ENCODE measurements at places on chromosomes 7 and 10. TPM values are rescaled to one million over a fixed set of nuclear protein-coding genes. Genes with fewer than 3 reads are reported as not detected.

PIP gene
- total RNA-seq: not detected

ZCWPW1 gene
- 2.5 TPM for total RNA-seq

NPC1L1 gene
- total RNA-seq: not detected

PRSS37 gene
- not detected for total RNA-seq

COL13A1 gene
- not detected for total RNA-seq

GRCh38 chr7:122303531-122304318 lies 825 bp downstream of the FEZF1 start:
- no peak for DNase-seq

GRCh38 chr7:119984247-119984646 lies 288.7 kb upstream of the KCND2 start:
- DNase-seq: no peak

GRCh38 chr10:48502791-48503190 lies 102.1 kb downstream of the ARHGAP22 start:
- no peak for DNase-seq

GRCh38 chr7:141522657-141523342 lies 28.4 kb upstream of the AGK start:
- DNase-seq: no peak

GRCh38 chr10:97546456-97547270 lies 25.9 kb upstream of the ANKRD2 start:
- no peak for DNase-seq

- DNase-seq: no peak
Observed at GRCh38 chr10:32148864-32149251, 92.6 kb upstream of the KIF5B start.

GRCh38 chr10:81071087-81071796 lies 533.5 kb downstream of the SH2D4B start:
- DNase-seq: no peak

DNA sequence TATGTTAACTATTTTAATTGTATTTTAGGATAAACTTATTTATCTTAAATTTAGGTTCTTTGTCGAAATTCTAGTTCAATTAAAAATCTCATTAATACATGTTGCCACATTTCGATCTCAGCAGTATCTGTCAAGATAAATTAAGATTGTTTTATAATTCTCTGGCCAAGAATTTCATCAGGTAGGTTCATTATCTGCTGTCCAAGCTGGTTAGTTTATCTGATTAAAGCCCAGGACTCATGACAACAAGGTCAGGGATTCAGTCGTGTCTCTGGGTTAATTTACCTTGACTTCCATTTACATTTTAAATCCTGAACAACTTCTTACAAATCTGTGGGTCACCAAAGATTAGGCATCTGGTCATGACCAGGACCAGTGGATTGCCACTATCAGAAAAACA lies 7.6 kb downstream of the STEAP4 start:
- no peak for DNase-seq

DNA sequence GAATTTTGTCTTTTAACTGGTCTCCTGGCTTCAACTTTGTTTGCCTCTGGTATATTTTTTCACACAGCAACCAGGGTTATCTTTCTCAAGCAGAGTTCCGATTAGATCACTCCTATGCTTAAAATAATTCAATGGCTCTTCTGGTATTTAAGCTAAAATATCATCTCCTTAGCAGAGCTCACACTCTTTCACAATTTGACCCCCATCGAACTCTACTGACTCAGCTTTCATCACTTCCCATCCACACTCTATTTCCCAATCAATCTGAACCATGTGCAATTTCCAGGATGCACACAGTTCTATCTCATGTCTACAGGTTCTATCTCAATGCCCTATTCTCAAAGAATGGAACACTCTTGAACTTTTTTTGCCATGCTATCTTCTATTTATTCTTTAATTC lies 809.5 kb downstream of the GRID1 start:
- no peak for DNase-seq

GRCh38 chr10:62543571-62544355 lies 169.6 kb downstream of the ZNF365 start:
- DNase-seq: no peak

DNA sequence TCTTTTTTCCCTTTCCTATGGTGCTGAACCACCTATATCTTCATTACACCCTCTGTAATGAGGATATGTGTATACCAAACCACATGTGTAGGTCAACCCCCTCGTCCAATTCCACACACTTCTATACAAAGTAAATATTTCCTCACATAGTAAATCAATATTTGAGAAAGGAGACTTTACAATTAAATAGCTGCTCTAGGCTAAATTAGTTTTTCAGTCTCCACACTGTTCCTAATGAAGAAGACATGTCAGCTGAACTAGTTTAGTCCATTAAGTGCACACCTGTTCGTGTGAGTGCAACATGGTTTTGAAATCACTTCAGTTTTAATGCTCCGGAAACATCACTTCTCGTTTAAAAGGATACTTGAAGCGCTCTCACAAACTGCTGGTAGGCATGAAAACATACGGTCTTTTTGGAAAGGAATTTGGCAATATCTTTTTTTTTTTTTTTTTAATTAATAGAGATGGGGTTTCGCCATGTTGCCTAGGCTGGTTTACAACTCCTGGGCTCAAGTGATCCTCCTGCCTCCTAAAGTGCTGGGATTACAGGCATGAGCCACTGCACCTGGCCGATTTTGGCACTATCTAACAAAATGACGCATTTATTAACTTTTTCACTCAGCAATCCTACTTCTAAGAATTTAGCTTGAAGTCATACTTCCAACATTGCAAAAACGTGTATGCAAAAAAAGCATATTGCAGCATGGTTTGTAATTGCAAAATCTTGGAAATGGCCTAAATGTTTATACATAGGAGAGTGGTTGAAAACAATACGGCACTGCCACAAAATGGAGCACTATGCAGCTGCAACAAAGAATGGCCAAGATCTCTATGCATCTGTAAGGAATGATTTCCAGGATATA lies 2.1 kb upstream of the XRCC2 start:
- DNase-seq: no peak

DNA sequence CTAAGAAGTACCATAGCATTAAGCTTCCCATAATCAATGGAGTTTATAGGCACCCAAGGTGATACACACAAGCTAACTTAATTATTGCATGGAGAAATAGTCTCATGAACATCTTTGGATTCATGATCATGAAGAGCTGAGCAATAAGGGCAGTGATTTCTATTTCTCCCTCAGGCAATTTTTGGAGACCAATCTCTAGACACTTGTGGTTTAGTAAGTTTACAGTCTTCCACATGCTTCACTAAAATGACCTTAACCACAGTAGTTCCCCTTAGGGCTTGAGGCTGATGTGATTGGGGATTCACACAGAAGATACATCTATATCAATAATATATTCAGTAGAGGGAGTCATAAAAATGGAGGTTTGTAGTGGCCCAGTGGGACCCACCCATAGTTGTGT lies 241.2 kb downstream of the CCDC7 start:
- no peak for DNase-seq

Data from natural killer cell treated with Interleukin-12 subunit alpha and Interleukin-12 subunit beta and Interleukin-15 and Interleukin-18, amount 100 ng/mL, for 72 hours (primary cell).